HepG2 (cell line): ENCODE measurements at places on chromosomes 4 and X. TPM values are rescaled to one million over a fixed set of nuclear protein-coding genes. Genes with fewer than 3 reads are reported as not detected.

Gene MID1
- 0.86 and 1.2 TPM in 2 replicates for total RNA-seq

GRCh38 chr4:17635056-17635455 lies 20.6 kb downstream of the MED28 start:
- H3K27ac ChIP-seq = no peak overlapping the region
- no peaks in the 10 kb centered on the region for H3K27me3 ChIP-seq
- peaks cover 49% of the 10 kb centered on the region for H3K36me3 ChIP-seq
- DNase-seq = no peak

- H3K4me3 ChIP-seq = no peak overlapping the region
- peaks cover 15% of the 10 kb centered on the region; the same call in 2 of the 3 replicates for H3K36me3 ChIP-seq
- H3K27me3 ChIP-seq = no peaks in the 10 kb centered on the region
- DNase-seq = no peak
Measured at GRCh38 chr4:169100670-169101101, 90.6 kb upstream of the CBR4 start.

DNA sequence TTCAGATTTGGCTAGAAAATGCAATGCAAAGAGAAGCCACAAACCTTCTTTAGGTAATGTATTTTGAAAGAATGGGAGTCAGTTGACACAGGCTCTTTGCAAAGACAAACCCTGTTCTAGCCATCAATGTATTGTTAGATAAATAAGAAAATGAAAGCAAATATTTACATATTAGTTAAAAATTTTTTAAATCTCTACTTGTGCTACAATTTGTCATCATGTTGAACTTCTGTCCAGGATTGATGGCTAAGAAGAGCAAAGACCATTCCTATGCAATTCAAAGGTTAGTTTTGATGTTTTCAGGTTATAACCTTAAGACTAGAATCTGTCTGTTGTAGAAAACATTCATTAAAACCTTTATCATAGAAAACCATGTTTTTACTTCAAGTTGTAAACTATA lies 788.8 kb upstream of the FTHL17 start:
- no peaks in the 10 kb centered on the region for H3K27me3 ChIP-seq
- H3K36me3 ChIP-seq = no peaks in the 10 kb centered on the region
- no peak for DNase-seq
- H3K4me1 ChIP-seq = no peaks in the 10 kb centered on the region
- H3K27ac ChIP-seq = no peak overlapping the region

Gene ARHGAP6
- total RNA-seq = 0.06 and 0.11 TPM in 2 replicates
